ENCODE measurements at places on chromosomes 11 and 22.

DNA sequence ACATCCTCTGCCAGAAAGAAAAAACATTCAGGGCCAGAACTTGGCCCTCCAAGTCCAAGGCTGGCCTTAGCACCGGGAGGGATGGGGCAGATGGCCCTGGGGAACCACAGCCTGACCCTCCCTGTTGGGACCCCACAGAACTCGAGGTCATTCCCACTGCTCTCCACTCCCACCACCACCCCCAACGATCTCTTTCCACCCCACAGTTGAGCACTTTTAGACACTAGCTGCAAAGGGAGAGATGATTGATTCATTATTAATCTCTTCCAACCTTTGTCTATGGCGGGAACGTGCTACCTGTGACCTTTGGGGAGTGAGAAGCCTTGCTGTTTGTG, 869.7 kb downstream of the BRD1 start:
- no peak for DNase-seq

- DNase-seq, result no peak
These were observed 167.1 kb downstream of the SNX19 start for GRCh38 chr11:130749216-130749615.

DNA sequence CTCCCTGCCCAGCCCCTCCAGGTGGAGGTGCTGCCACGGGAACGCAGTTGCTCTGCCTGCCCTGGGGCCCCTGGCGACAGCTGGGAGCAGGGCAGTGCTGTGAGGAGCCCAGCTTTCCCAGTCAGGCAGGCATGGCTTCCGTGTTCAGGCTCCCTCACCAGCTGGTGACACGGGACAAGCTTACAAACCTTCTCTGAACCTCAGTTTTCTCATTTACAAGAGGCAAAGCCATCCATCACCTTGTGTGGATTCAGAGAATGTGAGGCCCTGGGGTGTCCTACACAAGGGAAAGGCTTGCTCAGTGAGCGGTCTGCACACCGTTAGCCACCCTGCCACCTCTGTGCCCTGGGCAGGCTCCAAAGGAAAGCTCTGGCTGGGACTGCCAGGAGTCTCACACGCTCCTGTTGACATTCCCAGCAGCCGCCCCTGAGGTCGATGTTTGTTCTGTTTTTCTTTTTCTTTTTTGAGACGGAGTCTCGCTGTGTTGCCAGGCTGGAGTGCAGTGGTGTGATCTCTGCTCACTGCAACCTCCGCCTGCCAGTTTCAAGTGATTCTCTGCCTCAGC, 23.5 kb downstream of the SUN2 start:
- DNase-seq, result no peak

DNA sequence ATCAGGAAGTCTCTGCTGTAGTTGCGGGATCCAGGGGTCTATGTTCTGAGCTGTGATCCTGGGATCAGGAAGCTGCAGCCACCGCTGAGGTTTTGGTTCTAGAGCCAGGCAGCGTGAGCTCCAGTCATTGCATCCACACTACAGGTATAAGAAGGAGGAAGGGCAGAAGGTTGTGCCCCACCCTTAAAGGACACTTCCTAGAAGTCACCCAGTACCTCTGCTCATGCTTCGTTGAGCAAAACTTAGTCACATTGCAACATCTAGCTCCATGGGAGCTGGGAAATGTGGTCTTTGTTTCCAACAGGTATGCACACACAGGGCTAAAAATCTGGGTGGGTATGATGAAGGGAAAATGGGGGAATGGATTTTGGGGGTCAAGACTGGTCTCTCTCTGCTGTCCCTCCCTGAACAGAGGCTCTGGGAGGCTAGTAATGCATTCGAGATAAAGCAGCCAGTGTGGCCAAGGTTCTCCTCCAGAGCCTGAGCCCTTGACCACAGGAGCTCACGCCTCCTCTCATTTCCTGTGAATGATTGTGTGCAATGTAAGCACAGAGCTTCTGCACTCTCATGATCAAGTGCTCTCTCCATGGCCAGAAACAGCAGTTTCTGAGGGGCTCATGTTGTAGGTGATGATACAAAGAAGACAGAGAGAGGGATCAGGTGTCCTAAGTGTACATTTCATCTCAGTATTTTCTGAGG, 86.8 kb upstream of the OR4B1 start:
- DNase-seq, result no peak

- DNase-seq, result no peak
These were observed 15.7 kb upstream of the SLC5A4 start for GRCh38 chr22:32270641-32271369.

DNA sequence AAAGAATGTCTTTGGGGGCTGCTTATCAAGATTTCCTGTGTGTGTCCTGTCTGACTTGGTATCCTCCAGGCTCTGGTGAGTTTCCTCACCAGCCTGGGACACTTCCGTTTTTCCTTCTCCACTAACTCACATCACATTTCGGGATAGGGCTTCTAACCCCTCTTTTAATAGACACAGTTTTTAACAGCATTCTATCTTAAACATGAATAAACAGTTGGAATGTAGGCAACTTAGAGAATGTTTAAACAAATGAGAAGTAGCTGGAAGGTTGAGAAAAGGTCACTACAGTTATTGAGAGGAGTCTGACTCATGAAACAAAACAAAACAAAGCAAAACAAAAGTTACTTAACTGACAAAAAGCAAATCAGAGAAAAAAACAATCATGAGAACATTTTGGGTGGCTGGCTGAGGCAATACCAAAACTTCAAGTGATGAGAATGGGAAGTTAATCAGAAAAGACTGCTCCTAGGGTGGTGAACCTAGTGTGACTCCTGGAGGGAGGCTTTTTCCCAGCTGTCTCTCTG, 64.7 kb upstream of the CTSC start:
- DNase-seq, result no peak

GRCh38 chr22:24510637-24511625, 15.8 kb downstream of the UPB1 start:
- DNase-seq, result no peak

DNA sequence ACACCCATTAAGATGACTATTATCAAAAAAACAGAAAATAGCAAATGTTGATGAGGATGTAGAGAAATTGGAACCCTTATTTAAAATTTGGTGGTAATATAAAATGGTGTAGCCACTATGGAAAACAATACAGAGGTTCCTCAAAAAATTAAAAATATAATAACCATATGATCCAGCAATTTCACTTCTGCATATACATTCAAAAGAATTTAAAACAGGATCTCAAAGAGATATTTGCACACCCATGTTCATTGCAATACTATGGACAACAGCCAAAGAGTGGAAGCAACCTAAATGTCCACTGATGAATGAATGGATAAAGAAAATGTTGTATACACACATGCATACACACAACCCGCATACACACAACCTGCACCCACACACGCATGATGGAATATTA, 102.2 kb downstream of the FAM168A start:
- DNase-seq, result no peak

- DNase-seq, result no peak
These were observed 5.9 kb downstream of the PAK1 start for GRCh38 chr11:77467993-77468392.

GRCh38 chr11:24819863-24820434, 323.1 kb downstream of the LUZP2 start:
- DNase-seq, result no peak

DNA sequence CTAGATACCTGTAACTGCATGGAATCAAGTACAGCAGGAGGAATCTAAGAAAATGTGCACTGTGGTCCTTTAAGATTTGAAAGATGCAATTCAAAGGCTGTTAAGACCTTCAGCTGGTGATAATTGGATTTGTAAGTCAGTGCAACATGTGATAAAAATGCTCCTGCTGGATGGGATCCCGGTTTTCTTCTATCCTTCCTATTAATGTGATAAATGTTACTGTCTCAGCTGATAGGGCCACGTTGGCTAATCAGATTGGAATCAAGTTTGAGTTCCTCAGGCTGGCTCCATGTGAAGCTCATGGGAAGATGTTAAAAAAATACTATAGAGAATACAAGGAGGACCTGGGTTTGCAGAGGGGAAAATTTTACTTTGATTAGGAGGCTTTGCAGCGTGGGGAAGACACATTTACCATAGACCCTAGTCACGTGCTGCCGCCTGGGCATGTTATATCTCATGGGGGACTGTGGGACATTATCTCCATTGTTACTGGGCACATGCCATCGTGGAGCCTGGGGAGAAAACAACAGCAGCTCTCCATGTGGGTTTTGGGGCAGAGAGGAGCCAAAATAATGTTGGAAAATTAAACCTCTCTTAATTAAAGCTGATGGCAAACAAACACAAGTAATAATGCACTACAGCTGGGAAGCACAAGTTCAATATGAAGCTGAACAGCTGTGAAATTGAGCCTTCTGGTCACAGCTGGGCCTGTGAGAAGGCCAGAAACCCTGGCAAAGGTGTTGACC, 652.5 kb downstream of the NTM start:
- DNase-seq, result no peak

- peak; percentile 26 for DNase-seq
These were observed 743.6 kb downstream of the ETS1 start for GRCh38 chr11:127843483-127844396.

GRCh38 chr11:73653996-73654395, 7.6 kb downstream of the PLEKHB1 start:
- no peak for DNase-seq

GRCh38 chr11:8209208-8209807, 40.5 kb upstream of the RIC3 start:
- no peak for DNase-seq

GRCh38 chr22:21861851-21862250, 5.6 kb downstream of the MAPK1 start:
- no peak for DNase-seq
